ENCODE measurements at places on chromosomes 3 and 15. TPM values are rescaled to one million over a fixed set of nuclear protein-coding genes. Genes with fewer than 3 reads are reported as not detected.

TTLL13 gene
- not detected for total RNA-seq

PLA2G4E gene
- not detected for total RNA-seq

DUOXA2 gene
- total RNA-seq: not detected

IGSF11 gene
- 1.8 TPM for total RNA-seq

ADGRG7 gene
- total RNA-seq: not detected

FAM81A gene
- total RNA-seq: 4.1 TPM

MORC1 gene
- not detected for total RNA-seq

CASR gene
- total RNA-seq: 0.56 TPM

CIP2A gene
- 47.8 TPM for total RNA-seq

GATA2 gene
- total RNA-seq: 0.83 TPM

RBP2 gene
- total RNA-seq: not detected

DUOXA1 gene
- total RNA-seq: not detected

MRAS gene
- total RNA-seq: 9.1 TPM

SLCO3A1 gene
- 9.4 TPM for total RNA-seq

CCR3 gene
- total RNA-seq: not detected

KNG1 gene
- not detected for total RNA-seq

ARPIN gene
- total RNA-seq: 2.8 TPM

CACNA2D2 gene
- 10.3 TPM for total RNA-seq

HRG gene
- total RNA-seq: not detected

CAMP gene
- not detected for total RNA-seq

SORD gene
- 55.0 TPM for total RNA-seq

NR1I2 gene
- 4.4 TPM for total RNA-seq

TRPM1 gene
- total RNA-seq: not detected

FYTTD1 gene
- 24.7 TPM for total RNA-seq

KBTBD8 gene
- 20.2 TPM for total RNA-seq

RASL12 gene
- total RNA-seq: 20.1 TPM

RTP3 gene
- total RNA-seq: not detected

IGF1R gene
- 95.6 TPM for total RNA-seq

SLC6A1 gene
- 0.28 TPM for total RNA-seq

LRRIQ4 gene
- total RNA-seq: not detected

HES1 gene
- 40.3 TPM for total RNA-seq

THPO gene
- 0.14 TPM for total RNA-seq
